NCI-H2029 treated with DMSO at 0.1 percent for 48 hours (cell line): ENCODE measurements at places on chromosomes 7 and 10.

GRCh38 chr7:4178916-4179687 lies 503.0 kb upstream of the FOXK1 start:
- no peak for DNase-seq

DNA sequence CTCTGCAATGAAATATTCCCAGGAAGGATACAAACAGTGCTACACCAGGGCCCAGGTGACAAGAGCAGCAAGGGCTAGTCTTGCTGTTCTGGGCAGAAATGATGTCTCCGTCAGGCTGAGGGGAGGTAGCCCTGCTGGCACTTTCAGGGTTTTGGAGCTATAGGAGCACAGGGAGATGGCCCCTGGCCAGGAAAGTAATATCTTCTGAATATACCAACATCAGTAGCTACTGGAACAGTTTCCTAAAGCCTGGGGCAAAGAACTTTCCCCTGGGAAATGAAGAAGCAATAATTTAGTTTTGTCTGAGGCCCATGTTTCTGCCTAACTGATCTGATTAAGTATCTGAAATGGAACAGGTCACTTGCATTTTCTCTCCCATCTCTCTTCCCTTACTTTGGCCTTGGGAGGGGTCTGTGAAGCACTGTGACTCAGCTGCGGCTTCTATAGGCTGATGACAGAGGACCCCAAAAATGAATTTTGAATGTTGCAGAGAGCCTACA lies 489.1 kb upstream of the PODXL start:
- DNase-seq = no peak

DNA sequence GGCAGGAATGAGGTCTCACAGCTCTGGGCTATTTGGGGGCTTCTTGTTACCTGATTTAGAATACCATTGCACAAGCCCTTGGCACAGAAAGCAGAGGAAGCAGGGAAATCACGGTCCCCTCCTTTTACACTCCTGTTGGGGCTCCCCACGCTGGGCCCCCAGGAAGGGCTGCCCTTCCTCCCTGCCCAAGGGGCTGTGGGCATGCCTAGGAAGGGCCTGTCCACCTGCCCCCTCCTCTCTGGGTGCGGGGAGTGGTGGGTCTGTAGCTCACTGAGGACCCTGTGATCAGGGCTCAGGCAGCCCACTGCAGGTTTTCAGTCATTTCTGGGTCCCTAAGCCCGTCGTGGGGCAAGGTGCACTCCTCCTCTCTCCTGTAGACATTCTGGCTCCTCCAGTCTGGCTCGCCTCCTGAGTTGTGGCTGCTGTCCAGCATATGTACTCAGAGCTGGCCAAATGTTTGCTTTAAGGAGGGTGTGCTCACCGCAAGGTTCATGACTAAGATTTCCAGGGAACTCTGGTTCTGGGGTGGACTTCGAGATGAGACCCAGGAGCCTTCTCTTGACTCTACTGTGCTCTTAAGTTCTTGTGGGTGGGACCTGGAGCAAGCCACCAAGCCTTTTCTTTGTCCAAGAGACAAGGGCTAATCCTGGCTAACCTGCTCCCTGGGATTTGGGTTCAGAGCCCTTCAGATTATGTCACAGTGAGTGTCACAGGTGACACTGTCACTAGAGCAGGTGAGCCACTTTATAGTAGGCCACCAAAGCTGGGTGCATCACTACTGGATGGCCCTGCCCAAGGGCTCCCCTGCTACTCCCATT lies 56.0 kb downstream of the TACR2 start:
- DNase-seq = peak; percentile 71

- DNase-seq = no peak
Observed at GRCh38 chr10:87915989-87916388, 52.6 kb downstream of the PTEN start.

GRCh38 chr7:79912213-79912633 lies 222.4 kb upstream of the GNAI1 start:
- DNase-seq = no peak
